ENCODE measurements at places on chromosomes 7 and 10.

- DNase-seq = no peak
Measured at GRCh38 chr7:77354484-77354883, 61.7 kb downstream of the GSAP start.

DNA sequence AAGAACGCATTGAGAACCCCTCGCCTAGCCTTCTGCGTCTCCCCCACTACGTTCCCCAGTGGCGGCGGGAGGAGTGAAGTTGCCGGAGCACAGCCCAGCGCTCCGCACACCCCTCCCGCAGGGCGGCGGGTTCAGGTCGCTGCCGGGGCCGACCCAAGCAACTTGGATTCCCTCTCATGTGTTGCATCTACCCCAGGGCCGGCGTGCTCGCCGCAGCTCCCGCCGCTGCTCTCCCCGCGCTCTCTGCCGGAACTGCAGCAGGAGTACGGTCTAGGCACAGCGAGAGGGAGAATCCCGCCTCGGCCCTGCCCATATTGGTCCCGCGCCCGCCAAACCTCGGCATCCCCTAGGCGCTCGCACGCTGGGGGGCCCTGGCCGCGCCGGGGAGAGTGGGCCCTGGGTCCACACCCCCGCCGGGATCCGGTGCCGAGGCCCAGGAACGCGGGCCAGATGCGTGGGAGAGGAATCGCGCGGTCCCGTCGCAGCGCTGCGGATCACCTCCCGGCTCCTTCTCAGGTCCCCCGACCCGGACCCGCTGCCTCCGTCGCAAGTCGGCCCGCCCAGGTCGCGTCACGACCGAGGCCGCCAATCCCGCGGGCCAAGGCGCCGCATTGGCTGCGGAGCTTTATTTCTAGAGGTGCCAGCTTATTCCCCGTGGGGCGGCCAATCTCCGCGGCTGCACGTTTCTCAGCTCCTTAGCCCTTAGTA is 648 bp upstream of the TMEM243 start:
- DNase-seq = peak; percentile 90

DNA sequence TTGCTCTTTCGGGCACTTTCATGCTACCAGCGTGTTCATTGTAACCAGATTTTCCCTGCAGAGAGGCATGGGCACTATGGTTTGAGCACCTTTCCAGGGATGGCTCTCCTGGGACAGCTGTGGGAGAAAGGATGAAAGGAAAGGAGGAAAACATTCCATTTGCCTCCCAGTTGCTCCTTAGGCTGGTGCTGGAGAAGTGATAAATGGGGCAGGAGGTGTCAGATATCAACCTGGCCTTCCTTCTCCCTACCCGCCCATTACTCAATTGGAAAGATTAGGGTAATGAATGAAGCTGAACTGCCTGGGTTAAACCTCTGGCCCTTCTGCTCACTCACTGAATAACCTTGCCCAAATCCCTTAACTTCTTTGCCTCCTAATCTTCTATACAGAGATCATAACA is 228.4 kb downstream of the PLXNA4 start:
- no peak for DNase-seq

GRCh38 chr10:128049226-128050120 is 76.8 kb downstream of the MKI67 start:
- no peak for DNase-seq

DNA sequence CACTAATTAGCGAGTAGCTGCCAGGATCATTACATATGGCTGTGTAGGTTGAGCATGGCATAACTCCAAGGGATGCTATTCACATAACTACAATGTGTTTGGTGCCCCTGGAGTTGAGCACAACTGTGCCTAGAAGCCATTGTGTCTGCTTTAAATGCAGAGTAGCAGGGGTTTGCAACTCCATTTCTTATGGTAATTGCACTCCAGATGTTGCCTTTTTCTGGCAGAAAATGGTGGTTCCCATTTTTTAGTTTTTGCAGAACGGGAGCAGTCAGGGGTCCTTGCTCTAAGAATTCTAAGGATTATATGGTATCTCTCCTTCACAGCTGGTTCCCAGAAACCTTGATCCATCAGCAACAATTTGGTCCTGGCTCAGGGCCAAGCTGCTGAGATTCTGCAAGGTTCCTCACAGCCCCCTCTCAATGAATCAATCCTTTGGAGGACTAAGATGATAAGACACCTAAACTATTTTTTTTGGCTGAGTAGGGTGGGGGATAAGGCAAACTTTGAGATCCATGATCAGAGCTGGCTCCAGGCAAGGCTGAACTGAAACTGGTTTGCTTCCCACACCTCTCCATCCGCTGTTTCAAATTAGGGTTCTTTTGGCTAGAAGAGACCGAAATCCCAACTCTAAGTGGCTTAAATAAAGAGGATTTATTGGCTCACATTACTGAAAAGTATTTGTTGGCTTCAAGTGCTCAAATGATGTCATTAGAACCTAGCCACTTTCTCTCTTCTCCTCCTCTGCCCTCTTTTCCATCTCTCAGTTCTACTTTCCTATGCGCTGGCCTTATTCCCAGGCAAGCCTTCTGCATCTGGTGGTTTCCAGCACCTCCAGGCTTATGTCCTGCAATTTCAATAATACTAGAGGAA is 97.5 kb upstream of the CCDC6 start:
- no peak for DNase-seq

- no peak for DNase-seq
Measured at GRCh38 chr7:44575054-44575453, 1.3 kb upstream of the DDX56 start.

DNA sequence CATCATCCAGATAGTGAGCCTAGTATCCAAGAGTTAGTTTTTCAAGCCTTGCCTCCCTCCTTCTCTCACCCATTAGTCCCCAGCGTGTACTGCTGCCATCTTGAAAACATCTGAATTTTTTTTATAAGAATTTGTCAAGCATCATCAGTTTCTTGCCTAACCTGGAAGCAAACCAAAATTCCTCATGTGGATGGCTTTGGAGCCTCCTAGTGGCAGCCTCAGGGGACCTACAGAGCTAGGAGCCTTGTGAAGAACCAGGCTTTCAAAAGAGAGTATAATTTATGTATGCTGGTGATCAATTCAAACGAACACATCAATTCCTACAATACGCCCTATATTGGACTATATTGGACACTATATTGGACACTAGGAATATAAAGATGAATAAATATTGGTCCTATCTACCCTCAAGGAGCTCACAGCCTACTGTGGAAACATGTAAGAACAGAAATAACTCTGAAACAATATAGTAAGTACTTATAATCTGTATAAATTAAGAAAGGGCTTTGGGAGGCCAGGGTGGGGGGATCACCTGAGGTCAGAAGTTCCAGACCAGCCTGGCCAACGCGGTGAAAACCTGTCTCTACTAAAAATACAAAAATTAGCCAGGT is 63.4 kb downstream of the HPSE2 start:
- peak; percentile 5 for DNase-seq

GRCh38 chr7:15446280-15446679 is 115.5 kb downstream of the AGMO start:
- DNase-seq = no peak

DNA sequence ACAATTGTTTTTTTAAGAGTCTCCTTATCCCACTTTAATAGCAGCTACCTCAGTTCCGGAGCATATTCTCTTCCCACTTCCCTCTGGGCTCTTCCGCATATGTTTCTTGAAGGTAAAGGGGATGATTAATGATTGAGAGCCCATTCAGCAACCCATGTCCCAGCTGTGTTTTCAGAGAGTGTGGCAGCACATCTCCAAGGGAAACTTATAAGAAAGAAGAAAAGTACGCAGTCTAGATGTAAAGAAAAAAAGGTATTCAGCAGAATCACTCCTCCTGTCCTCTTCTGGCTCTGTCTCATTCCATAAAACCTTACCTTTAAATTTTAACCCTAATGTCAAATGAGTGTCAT is 9.7 kb upstream of the ANKRD7 start:
- DNase-seq = no peak

DNA sequence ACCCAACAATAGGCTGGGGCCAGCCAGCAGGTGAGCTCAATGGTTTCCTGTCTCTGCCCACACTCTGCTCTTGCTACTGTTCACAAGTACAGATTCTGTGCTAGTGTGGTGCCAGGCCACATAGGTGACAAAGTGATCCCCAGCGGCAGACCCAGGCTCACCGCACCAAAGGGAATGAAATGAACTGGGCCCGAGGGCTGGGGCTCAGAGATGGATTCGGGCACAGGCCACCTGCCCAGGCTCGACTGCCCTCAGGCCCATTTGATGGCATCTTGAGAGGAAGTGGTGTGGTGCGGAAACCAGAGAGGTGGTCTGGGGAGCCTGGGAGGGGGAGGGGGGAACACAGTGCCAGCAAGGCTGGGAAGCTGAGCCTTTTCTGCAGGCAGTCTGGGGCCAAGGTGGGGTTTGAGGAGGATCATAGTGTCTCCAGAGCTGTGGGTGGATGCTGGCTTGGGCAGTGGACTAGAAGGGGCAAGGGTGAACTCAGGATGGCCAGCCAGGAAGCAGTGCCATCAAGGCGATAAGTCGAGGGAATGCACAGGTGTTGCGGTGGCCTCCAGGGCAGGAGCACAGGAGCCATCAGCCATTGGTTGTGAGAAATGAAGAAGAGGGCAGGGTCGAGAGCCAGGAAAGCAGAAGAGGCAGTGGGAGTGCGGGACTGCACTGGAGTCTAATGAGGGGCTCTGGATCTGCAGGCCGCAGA is 85.2 kb downstream of the ARHGAP22 start:
- DNase-seq = no peak

- DNase-seq = no peak
Measured at GRCh38 chr7:538764-539685, 19.4 kb upstream of the PDGFA start.

DNA sequence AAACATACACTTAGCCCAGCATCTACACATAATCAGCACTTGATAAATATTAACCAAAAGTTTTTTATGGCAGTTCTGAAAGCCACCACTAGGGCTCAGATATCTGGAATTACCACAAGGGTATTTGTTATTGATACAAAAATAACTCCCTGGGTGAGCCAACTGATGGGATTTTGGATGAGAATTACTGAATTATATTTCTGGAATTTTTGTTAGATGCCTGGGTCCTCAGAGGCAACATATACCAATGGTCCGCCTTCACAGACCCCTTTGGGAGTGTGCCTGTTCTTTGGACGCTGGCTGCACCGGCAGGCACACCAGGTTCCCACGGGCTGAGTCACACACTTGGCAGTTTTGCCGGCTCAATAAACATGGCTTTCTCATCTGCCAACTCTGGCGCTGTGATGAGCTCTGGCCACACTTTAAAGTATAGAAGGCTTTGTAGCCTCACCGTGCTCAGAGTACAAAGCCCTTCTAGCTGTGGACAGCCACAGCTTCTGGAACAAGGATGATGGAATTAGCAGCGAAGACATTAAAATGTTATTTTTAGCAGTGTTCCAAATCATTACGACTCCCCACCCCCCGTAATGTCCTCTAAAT is 24.5 kb upstream of the EEPD1 start:
- no peak for DNase-seq

GRCh38 chr7:30924624-30925023 is 13.0 kb downstream of the AQP1 start:
- DNase-seq = no peak

DNA sequence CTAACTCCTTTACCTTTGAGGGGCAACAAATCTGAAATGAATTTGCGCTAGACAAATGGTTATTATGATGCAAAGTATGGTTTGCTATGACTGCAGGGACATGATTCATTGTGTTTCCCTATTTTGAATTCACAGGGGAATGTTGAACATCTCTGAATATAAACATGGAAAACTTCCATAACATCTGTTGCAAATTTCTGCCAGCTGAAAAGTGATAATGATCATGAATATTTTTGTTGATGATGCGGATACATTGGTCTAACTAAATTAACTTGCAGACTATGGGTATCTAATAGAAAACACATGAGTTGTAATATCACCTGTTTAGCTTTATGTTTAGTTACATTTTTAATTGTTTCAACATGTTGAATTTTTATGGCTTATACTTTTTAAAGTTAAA is 1325.5 kb downstream of the REEP3 start:
- no peak for DNase-seq

DNA sequence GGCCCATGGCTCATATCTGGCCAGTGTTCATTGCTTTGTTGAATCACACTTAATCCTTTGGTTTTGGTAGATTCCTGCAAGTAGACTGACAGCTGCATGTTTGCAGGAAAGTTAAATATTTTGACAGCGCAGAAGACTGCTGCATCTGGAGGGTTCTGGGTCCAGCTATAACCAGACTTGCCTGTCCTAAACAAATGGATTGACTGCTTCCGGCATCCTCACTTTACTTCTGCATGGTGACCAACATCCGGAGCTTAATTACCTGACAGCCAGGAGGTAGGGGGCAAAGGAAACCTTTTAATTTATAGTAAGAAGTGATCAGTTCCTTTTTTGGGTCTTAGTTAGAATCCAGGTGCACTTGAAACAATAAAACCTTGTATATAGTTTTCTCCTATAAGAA is 263.3 kb downstream of the SNX10 start:
- no peak for DNase-seq

DNA sequence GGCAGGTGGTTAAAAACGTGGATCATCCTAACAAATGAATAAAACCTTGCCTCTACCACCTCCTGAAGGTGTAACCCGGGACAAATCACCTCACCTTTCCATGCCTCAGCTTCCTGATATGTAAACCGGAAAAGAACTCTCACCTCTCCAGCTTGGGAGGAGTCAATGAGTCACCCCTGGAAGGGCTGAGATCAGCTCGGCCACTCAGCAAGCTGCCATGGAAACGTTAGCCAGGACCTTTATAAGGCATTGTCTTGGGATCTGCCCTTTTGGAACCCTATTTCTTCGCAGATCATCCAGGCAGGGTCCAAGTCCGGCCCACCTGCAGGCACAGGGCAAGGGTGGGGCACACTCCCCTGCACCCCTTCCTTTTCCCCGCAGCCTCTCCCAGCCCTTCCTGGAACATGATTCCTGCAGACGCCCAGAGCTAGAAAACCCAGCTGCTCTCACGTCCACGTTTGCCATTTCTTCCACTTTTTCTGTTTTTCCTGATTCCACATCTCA is 81.6 kb upstream of the PFKP start:
- DNase-seq = no peak

DNA sequence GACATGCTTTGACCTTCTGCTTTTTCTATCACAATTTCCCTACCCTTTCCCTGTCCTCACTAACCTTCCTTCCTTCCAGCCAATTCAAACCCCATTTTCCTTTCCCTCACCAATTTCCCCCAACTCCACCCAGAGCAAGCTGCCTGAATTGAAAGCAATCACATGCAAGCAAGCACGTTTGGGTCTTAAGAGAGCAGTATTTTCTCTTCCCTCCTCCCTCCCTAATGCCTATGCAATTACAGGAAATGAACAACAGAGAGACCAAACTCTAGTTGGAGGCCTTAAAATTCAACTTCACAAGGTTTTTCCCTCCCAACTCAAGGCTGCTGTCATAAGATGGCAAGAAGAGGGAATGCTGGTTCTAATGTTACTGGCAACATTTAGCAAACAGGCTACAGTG is 117.2 kb downstream of the MYOF start:
- no peak for DNase-seq

GRCh38 chr7:98400542-98401340 is at the start of gene BAIAP2L1:
BAIAP2L1 (minus strand) TSS chr7:98401090; CDS start chr7:98400852, 238 bp downstream.
- DNase-seq = peak; percentile 88

DNA sequence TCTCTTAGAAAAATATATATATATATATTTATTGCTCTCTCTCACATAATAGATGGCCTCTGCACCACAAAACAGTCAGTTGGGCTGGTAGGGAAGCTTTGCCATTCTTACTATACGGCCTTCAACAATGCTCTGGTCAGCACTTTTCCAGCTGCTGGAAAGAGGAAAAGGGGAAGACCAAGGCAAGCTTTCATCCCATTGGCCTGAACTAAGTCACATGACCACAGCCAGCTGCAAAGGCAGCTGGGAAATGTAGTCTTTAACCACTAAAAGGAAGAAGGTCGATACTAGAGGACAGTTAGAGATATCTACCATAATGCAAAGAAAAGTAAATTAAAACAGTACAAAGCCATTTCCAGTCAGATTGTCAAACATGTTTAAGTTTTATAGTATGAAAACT is 58.4 kb upstream of the MACROH2A2 start:
- no peak for DNase-seq

All from activated CD4-positive, alpha-beta T cell treated with anti-CD3 and anti-CD28 coated beads for 48 hours (primary cell).